ENCODE measurements at places on chromosomes 7 and 10.

DNA sequence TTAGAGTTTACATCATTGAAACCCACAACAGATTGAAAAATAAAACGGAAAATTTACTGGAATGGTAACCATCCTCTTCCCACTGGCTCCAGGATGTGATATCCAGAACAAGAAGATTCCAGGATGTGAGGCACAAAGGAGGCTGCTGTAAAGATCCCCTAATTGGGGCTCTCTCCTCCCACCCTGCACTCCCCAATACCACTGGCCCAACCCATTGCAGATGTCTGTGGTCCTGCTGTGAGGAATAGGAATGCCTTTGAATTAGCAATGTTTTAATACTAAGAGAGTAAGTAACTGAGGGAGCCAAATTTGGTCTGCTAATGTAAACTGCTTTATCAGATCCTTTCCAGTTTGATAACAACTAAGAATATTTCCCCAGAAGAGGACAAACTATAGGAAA, 225.9 kb upstream of the INHBA start:
- no peak for DNase-seq

DNA sequence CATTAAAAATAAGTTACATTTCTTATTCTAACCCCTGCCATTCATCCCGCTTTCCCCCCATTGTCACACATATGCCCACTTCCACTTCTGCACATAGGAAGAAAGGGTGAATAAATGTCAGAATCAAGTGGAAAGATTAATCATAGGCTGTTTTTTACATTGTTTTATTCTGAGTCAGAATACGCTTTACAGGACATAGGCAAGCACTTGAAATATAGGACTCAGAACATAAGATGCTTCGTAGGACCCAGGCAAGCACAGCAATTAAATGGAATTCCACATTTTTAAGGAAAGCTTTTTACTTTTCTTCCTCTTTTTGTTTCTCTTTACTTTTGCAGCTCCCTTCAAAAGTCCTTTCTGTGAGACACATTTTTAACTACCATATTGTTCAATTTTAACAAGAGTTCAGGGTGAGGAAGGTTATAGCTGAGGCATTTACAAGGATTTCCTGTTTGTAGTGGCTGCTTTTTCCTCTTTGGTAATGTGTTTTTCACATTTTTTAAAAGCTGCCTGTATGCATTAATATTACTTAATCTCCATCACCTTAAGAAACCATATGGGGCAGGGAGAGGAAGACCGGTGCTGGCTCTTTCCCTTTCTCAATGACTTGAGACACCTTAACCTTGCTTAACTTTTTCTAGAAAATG, 130.0 kb downstream of the TES start:
- no peak for DNase-seq

DNA sequence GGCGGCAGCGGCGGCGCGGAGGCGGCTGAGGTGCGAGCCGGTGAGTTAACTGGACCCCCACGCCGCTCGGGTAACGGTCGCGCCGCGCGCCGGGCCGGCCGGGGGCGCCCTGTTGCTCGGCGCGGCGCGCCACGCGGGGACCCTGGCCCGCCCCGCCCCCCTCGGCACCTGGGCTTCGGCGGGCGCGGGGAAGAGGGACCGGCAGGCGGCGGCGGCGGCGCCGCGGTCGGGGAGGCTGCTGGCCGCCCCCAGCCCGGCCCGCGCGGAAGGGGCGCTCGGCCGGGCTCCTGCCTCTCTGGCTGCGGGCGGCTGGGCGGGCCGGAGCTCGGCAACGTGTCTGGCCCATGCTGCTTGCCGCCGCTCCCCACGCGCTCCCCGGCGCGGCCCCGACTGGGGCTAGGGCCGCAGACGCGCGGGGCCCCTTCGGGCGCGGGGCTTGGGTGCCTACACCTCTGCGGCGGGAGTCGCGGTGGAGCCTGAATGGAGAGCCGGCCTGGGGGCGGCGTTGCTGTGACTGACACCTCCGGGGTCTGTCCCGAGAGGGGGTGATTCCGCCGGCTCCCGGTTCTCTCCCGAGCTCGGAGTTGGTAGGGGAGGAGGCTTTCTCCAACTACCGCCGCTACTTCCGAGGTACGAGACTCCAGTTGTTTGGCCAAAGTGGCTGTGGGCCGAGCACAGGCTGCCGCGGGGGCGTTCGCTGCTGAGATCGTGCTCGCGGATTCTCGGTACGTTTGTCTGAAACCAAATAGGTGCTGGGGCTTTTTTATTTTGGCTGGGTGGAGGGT, 494 bp downstream of the PALS2 start:
- DNase-seq = peak; percentile 52

DNA sequence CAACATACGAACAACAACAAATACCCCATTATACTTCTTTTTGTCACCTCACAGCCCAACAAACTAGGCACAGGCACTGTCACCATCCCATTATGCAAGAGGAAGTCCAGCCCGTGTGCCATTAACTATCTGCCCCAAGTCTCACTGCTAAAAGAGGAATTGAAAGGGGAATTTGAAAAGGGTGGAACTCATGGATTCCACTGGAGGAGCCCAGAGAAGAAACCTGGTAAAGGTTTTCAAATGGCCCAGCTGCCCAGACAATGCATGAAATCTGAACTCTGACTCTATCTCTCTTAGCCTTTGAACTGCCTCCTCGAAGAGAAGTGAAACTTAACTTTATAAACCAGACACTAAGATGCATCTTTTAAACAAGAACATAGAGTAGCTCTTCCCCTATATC, 130.0 kb downstream of the PLXNA4 start:
- DNase-seq = no peak

DNA sequence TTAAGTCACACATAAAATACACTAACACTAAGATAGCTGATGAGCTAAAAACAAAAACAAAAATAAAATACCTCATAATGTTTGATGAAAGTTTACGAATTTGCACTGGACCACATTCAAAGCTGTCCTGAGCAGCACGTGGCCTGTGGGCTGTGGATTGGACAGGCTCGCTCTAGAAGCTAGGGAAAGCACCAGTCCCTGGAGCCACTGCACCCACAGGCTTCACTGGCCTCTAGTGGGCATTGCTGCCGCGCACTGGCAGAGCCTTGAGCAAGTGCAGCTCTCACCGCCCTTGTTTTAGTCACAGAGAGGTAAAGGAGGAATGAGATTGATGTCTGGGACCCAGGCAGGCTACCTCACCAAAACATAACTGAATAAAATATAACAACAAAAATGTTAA, 67.6 kb downstream of the PAX2 start:
- no peak for DNase-seq

DNA sequence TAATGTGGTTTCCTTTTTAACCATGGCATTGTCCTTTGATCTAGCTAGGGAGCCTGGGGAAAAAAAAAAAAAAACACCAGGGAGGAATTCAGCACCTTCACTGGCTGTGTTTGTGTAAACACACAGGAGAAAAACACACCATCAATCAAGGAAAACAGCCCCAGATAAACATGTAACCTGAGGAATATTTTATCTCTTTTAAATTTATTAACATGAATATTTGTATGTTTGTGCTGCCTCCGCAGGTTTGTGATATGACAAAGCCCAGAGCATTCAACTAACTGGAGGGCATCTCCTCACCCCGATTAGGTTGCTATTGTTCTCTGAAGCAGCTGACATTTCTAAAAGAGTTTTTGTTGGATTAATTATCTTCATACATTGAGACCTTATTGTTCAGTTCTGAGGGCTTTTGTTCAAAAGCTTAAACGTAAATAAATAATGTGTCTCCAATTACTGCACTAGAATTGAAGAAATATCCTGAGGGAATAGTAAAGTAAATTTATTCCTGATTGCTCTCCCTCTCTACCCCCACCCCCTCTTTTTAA, 89.4 kb upstream of the SEMA3E start:
- no peak for DNase-seq

DNA sequence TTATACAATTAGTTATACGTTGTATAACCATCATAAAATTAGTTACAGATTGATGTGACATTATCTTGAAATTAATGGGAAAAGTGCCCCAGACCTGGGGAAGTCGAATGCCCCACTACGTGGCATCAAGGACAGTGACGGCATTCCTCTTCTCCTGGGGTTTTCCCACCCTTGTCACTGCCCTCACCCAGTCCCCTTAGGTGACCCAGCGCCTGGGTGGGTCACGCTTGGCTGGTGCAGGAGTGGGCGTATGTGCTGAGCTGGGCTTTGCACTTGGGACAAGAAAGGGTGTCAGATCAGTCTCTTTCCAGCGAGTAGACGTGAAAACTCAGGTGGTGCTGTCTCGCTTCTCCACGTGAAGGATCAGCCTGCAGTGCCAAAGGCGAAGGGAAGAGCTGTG, 7.6 kb downstream of the FOXK1 start:
- DNase-seq = no peak

GRCh38 chr10:70492786-70493659, 14.5 kb downstream of the PALD1 start:
- no peak for DNase-seq

DNA sequence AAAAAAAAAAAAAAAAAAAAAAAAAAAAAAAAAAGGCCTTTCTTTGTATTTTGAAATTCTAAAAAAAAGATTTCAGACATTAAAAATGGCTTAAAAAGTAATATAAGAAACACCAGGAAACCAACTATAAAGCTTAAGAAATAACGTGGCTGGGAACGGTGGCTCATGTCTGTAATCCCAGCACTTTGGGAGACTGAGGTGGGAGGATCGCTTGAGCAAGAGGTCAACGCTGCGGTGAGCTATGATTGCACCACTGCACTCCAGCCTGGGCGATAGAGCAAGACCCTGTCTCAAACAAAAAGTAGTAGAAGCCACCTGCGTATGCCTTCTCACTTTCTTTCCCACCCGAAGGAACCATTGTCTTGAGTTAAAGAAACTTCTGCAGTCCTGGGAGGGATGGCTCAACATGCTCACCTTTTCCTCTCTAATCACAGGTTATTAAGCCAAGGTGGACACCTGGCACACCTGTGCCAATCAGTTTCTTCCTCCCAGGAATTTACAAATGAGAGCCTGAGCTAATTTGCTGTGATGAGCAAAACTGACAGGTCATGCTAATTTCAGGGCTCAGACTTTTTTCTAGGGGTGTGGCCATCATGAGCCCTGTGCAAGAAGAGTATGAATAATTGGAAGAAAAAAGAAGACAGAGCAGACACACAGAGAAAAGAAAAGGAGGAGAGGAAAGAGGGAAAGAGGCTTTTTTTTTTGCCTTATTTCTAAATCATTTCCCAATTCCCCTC, 72.0 kb upstream of the PARD3 start:
- DNase-seq = no peak

DNA sequence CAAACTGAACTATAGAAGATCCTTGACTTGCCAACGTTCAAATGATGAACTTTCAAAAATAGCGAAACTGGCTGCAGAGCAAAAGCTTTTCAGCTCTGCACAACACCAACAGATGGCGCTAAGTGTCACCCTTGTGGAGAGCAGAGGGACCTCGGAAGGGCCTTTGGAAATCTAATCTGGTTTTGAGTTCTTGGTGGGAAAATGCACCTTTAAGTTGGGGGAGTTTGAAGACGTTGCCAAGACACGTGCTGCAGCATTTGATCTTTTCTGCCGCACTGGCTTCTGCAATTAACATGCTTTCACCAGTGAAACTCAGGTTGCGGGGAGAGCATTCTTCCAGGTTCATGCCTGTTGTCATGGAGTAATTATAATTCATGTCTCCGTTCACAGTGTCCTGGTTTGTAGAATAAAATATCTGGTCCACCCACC, 26.3 kb upstream of the WDR11 start:
- DNase-seq = peak; percentile 17

GRCh38 chr10:8026349-8027259, 27.9 kb upstream of the GATA3 start:
- no peak for DNase-seq

DNA sequence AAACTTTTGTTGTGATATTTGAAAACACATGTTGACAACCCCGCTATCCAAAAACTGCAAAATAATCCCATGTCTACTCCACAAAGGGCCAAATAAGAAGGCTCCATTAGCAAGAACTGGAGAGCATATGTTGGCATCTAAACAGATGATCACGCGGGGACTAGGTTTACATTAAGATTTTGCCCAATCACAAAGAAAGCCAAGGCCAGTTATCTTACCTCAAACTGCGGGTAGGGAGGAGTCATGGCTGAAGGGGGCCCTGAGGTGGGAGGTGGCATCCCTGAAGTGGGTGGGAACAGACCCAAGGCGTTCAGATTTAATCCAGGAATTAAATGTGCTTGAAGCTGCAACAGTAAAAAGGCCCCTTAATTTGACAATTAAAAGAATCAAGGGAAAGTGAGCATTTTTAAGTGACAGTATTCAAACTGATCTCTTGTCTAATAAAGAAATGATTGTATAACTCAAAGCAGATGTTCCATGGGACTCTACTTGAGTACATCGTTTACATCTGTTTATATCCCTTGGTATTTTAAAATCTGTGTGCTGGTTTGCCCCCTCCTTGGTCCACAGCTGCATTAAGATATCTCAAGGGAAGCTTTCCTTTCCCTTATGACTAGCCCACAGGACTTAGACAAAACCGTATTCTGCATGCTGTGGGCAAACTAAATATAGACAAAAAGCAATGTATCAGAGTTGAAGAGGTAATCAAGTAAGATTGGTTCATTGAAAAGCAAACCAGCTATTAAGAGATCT, 42.9 kb downstream of the MALSU1 start:
- no peak for DNase-seq

DNA sequence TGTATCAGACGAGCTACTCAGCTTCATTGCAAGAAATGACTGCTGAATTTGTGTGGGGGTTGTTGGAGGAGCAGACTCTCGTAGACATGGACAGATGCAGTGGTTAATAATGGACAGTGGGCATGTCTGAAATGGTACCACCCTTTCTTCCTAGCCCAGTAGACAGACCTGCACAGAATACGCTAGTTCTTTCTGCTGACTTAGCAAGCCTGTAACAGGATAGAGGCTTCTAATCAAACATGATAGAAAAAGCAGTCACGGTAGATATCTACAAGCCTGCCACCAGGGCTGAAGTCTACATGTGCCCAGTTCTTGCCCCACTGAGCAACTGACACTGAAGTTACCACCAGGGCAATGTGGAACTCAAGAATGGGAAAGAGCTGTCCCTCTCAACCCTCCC, 188.0 kb downstream of the FANK1 start:
- DNase-seq = no peak

- peak; percentile 41 for DNase-seq
These were observed 29.2 kb upstream of the AP5Z1 start for GRCh38 chr7:4745971-4746919.

- DNase-seq = peak; percentile 24
These were observed at the start of gene CCDC3 for GRCh38 chr10:13001041-13001886. Gene CCDC3, minus strand, starts transcription at chr10:13001713. Its CDS starts 143 bp downstream, at chr10:13001570.

DNA sequence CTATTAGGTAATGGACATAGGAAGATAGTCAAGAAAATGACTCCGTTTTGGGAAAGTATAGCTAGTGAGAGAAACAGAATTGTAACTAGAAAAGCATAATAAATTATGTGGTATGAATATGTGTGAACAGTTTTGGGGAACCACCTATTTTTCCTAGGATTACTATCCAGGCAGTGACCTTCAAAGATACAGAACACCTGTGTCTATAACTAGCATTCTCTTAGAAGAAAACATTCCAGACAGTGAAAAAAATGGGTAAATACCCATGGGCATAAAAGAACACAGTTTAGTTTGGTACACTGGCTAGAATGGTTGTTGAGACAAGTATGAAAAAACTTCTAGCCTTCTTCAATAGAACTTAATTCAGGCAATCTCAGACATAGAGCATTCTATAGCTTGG, 690.8 kb downstream of the MAGI2 start:
- no peak for DNase-seq

Data from activated CD4-positive, alpha-beta T cell treated with anti-CD3 and anti-CD28 coated beads for 48 hours (primary cell).